A375 (cell line): ENCODE measurements at places on chromosomes 6 and 20. TPM values are rescaled to one million over a fixed set of nuclear protein-coding genes. Genes with fewer than 3 reads are reported as not detected.

Gene TREML2
- total RNA-seq: 0.16 and 0.19 TPM in 2 replicates

Gene OR11A1
- not detected in 2 replicates for total RNA-seq

Gene LRFN2
- not detected in 2 replicates for total RNA-seq

Gene CST4
- not detected in 2 replicates for total RNA-seq

Gene CD2AP
- total RNA-seq: 8.3 and 9.3 TPM in 2 replicates

Gene PDYN
- total RNA-seq: not detected in 2 replicates

Gene UBE2C
- 200 and 242 TPM in 2 replicates for total RNA-seq

Gene LHFPL5
- total RNA-seq: not detected in 2 replicates
